ENCODE measurements at places on chromosomes 12 and 14.

DNA sequence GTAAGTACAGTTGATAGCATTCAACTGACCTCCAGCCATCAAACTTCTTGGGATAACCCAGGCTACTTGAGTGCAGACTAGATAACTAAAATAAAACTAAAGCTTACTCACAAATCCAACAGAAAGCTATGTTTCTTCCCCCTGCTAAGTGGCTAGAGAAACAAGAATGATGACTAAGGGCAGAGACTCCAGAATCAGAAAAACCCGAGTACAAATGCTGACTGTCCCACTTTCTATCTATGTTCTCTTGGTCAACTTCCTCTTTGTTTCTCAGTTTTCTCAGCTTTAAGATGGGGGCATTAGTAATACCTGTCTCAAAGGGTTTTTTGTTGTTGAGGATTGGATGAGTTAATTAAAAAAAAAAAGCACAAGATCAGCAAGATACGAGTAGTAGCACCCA, 6.1 kb upstream of the NUAK1 start:
- DNase-seq: peak; percentile 27

DNA sequence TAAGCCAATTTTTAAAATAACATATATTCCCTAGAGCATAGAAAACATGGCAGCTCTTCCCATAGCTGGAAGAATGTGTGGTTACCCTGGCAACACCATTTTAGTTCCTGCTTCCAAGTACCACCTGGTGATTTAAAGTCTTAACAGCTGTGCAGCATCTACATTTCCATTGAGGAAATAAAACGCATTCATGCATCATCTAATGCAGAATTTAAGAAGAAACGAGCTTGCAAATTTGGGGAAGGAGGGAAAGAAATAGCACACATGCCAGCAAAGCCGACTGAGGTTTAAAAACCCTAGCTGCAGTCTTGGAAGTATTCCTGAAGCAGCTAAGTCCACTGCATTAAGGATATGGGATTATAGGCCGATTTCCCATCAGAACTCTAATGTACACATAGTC, 22.8 kb upstream of the SLC38A2 start:
- DNase-seq: peak; percentile 67

DNA sequence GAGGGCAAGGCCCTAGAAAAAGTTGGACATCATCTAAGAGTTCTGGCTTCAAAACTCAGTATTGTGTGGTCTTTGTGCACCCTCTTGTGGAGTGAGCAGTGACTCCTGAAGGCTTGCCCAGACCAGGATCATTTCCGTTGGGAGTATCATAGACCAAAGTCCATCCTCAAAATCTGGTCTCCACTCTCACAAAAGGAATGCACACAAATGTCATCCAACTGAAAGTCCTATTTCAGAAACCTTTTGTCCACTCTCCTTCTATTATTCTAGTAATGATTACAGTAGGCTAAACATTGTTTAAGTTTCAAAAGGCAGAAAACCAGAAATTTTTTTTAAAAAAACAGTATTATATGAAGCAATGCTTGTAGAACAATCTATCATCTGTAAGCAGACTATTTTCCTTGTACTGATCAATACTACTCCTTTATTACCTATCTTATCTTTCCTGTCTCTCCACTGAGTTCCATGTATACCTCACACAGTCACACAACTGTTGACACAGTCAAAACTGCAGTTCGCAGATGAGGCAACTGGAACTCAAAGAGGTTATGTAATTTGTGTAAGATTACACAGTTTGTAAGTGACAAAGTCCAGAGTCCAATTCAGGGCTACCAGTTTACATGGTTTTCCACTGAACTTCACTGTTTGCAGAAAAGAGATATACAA, 41.4 kb downstream of the COX16 start:
- DNase-seq: peak; percentile 64

DNA sequence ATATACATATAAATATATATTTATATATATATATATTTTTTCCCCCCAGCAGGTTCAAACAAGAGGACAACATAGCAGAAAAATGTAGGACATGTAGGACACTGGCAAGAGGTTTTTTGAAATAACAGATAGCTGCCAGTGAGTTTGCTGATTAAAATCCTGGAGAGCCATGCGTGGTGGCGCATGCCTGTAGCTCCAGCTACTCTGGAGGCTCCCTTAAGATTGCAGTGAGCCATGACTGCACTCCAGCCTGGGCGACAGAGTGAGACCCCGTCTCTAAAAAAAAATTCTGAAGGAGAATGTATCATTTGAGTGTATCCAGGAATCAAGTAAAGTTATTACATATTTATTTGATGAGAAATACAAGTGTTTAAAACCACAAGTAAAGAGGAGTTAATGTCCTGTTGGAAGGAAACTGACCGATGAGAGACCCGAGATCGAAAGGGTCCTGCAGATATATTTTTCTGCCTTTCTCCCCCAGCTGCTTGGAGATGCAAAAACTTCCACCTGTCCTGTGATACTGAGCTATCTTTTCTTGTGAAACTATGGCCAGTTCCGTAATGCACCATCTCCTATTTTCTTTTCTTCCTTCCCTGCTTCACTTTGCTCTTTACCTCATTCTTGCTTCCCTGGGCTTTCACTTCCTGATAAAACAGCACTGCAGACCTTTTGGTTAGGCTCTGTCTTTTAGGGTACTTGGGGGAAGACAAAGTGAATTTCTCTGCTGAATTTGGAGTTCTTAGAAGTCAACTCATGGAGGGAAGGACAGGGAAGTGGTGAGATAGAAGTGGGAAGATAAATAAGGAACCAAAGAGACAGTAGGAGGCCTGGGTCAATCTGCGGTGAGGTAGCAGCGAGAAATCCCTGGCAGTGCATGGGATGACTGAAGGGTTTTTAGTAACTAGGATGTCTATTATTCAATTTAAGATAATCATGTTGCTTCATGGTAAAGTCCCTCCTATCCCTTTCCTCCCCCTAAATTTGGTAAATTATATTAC, 41.2 kb upstream of the SLC2A13 start:
- no peak for DNase-seq

GRCh38 chr12:45174595-45174994, 41.3 kb upstream of the ANO6 start:
- no peak for DNase-seq

DNA sequence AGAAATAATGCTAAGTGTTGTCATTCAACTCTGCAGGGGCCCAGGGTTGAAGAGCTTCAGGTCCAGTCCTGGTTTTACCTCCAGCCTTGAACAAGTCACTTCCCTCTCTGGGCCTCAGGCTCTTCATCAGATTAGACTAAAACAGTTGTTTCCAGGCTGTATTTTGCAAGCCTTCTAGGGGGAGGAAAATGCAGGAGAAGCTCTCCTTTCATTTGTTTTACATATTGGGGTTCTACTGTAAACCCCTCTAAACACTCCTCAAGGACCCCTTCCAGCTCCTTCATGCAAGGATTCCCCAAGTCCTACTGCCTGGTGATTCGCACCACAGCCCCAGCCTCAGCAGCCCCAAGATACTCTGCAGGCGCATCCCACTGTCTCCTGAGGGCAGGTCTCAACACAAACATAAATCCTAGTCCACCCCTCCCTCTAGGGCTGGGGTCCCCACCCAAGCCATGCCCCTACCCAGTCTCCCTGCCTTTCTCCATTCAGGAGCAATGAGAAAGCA, 2.7 kb downstream of the SDR9C7 start:
- peak; percentile 56 for DNase-seq
